ENCODE measurements at places on chromosomes 5 and 9.

DNA sequence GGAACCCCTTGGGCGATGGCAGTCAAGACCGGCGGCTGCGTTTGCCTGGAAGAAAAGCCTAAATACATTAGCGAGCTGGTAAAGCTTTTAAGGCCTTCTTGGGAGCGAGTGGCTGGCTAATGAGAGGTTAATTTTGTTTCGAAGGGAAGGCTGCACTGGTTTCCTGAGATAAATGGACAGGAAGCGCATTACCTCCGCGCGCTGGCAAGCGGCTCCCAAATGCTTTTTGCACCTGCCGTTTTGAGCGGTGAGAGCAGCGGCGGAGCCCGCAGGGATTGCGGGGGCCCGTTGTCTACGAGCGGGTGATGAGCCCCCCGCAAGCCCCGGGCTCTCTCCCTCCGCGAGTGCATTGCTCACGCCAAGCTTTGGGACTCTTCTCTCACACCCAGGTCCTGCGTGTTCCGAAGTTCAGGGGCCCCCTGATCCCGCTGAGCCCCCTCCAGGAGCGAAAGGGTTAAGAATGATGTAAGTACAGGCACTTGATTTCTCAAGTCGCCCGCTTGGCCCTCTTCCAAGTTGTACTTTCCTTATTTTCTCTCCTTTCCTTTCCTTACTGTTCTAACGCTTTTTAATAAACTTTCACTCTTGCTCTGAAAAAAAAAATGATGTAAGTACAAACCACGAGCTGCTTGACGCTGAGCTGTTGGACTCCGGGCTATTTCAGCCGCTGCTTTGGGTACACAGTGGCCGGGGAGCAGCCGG lies 3.1 kb upstream of the RGMB start:
- no peak for DNase-seq

DNA sequence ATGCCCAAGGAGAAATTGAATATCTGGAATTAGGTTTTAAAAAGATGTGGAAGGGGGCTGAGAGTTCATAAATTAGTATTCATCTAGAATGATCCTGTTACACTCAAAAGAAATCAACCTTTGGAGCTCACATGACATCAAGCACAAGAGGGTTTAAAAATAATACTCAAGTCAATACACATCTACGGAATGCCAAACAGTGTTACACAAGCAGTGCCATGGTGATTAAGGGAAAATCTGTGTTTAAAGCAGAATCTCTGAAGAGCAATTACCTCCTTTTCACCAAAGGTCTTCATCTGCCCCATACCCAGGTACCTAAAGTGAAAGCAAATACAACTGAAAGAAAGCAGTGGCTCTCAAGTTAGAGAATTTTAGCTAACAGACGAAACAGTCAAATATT lies 261.6 kb downstream of the NFIB start:
- no peak for DNase-seq

GRCh38 chr5:155091768-155092717 lies 78.5 kb downstream of the KIF4B start:
- no peak for DNase-seq

- DNase-seq = no peak
These were observed 21.4 kb downstream of the TMEM245 start for GRCh38 chr9:109098171-109098959.

GRCh38 chr5:177455661-177456590 lies 9.3 kb downstream of the PRR7 start:
- DNase-seq = peak; percentile 89

- no peak for DNase-seq
These were observed 59.6 kb upstream of the GRAMD2B start for GRCh38 chr5:126363658-126364057.

GRCh38 chr9:86181379-86182315 lies 77.8 kb downstream of the C9orf153 start:
- no peak for DNase-seq

Measured in CD4-positive, alpha-beta T cell treated with Interleukin-4 for 4 hours (primary cell).